ENCODE measurements at places on chromosomes 16 and 17.

DNA sequence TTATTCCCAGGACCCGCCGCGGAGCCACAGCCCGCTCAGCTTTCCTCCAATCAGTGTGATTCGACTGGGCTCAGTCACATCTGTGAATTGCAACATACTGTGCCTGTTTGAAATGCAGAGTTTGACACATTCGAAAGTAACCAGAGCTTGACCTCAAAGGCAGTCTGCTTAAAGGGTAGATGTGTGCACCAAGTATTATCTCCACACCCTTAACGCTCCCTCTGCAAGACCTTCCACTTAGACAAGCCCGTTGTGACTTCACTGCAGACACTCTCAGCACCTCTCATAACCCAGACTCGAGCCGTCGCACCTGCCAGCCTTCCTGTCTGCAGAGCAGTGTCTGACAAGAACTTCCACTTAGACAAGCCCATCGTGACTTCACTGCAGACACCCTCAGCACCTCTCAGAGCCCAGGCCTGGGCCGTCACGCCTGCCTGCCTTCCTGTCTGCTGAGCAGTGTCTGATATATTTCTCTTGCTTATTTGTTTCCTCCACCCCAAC, 3.7 kb downstream of the KLHDC4 start:
- peak; percentile 44 for DNase-seq

- DNase-seq, result no peak
Measured at GRCh38 chr17:63001689-63002394, 35.8 kb downstream of the TANC2 start.

DNA sequence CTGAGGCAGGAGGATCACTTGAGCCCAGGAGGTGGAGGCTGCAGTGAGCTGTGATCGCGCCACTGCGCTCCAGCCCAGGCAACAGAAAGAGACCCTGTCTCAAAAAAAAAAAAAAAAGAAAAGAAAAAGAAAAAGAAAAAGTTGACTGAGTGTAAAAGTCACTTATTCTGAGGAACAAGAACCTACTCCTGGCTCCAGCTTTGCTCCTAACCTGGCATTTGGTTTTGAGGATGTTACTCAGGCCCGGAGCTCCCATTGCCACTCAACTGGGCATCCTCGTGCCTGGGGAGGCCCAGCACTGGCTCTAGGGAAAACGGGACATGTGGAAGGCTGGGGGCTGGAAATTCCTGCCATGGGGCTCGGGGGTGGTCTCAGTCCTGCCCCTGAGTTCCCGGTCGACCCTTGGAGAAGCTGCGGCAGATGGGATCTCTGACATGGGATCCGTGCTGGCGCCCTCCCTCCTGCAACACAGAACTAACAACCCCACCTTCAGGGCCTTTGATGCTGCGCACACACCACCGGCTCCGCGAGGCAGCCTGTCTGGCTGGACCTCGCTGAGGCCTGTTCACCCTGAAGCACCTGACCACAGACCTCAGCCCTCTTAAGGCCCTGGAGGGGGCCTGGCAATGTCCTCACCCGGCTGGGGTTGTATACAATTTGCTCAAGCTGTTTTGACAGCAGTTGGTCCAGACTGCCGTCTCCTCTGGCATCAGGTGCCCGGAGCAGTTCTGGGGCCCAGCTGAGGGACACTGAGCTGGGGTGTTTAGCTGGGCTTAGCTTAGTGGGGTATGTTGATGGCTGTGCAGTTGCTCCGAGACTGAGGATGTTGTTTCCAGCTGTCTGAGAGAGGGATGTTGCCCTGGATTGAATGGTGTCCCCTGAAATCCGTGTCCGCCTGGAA, 12.3 kb downstream of the CD7 start:
- DNase-seq, result no peak

DNA sequence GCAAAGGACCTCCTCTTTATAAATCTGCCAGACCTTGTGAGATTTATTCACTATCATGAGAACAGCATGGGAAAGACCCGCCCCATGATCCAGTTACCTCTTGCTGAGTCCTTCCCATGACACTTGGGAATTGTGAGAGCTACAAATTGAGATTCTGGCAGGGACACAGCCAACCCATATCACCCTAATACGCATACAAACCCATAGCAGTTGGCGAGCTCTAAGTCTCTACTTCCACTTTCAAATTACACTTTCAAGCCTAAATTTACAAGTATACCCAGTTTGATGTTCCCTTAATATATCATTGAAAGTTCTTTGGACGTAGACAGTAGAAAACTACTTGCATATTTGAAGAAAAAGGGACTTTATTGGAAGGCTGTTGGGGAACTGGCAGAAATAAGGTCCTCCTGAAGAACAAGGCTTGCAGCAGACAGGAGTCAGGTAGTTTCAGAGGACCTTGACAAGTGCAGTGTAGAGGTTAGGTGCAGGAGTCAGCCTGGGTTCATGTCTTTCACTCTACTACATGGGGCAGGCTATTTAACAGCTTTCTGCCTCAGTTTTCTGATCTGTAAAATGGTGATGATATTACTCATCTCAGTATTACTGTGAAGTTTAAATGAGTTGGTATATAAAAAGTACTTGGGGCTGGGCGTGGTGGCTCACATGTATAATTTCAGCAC, 107.9 kb upstream of the EEF2KMT start:
- DNase-seq, result no peak

DNA sequence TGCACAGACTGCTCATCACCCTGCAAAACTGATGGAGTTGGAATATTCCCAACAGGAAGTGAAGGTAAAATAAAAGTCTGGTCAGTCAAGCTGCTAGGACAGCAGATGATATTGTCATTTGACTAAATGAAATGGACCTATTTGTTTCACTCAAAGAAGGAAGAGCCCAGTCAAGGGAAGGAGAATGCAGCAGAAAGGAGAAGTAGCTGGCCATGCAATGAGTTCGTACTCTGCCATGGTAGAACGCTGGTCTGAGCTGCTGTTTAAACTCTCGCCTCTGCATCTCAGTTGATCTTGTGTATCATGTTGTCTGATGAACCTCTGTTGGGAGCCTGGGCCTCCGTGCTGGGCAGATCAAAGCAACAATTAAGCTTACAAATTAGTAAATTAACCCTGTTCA, 15.6 kb upstream of the YPEL2 start:
- DNase-seq, result no peak

DNA sequence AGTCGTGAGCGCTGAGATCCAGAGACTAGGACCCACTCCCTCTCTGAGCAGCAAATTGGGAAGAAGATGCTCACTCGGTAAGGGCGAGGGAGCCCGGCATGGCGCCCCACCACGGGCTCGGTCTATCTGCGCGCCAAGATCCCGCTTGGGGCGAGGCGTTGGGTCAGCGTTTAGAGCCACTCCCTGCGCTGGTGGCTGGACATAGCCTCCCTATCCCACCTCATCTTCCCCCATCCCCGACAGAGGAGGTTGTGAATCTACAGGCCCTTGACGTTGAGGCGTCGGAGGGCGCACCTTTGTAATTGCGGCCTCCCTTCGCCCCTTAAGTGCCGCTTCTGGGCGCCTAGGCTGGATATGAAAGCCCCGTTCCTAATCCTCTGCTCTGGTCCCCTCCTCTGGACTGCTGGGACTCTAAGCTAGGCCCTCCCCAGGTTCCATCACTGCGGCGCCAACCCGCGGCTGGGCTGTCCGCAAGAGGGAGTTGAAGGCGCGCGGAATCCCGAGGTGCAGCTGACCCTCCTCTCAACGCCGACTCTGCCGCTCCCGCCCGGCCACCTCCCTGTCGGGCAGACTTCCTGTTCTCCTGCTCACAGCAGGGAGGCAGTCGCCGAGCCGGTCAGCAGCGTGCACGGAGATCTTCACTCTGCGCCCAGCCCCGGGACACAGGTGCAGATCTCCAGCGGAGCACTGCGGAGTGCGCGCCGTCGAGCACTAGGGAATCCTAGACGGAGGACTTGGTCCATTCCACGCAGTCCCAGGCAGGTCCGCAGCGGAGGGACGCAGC, 16.1 kb upstream of the HOXB9 start:
- no peak for DNase-seq

DNA sequence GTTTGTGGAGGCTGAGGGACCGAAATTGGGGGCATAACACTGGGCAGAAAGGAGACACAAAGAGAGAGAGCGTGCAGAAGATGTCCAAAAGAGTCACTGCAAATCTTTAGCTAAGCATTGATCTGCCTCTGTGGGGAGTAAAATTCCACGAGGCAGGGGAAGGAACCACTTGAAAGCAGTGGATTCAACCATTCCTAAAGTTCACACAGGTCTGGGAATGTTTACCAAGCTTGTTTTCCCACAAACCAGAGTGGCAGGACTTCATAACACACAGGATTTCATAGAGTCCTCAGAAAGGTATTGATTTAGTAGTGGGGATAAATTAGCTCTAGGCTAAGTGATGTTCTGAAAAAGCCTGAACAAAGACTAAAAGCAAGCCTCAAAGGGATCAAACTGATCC, 66.1 kb upstream of the RPL38 start:
- no peak for DNase-seq

DNA sequence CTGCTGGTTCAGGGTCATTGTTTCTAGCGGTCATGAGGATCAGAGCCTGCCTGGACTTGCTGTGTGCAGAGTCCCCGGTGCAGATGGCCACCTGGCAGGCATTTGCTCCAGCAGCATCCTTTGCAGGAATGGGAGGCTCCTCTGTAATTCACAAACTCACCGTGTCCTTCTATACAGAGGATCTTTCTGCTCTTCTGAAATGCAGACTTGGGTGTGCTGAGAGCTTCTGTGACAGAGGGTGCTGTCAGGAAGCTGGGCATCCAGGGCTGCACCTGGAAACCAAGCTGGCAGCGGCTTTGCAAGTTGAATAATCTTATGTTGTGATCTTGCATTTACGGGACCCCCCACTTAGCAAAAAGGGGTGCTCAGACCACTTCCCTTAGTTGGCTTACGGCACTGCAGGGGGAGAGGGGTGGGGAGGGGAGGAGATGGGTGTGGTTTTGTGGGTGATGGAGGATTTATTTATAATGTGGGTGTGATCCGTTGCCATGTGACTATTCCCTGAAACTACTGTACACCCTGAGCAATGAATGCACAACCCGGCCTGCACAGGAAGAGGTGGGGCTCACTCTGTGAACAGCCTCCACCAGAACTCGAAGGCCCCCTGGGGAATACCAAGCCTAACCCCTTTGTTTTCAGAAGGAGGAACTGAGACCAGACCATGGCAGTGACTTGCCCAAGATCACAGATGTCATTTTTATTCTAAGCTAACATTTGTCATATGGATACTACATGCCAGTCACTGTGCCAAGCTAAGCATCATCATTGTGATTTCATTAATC, 178.3 kb downstream of the PRKCB start:
- no peak for DNase-seq

GRCh38 chr16:82229800-82230619, 60.0 kb upstream of the MPHOSPH6 start:
- peak; percentile 30 for DNase-seq

GRCh38 chr16:50390914-50391716, 22.3 kb upstream of the BRD7 start:
- no peak for DNase-seq

DNA sequence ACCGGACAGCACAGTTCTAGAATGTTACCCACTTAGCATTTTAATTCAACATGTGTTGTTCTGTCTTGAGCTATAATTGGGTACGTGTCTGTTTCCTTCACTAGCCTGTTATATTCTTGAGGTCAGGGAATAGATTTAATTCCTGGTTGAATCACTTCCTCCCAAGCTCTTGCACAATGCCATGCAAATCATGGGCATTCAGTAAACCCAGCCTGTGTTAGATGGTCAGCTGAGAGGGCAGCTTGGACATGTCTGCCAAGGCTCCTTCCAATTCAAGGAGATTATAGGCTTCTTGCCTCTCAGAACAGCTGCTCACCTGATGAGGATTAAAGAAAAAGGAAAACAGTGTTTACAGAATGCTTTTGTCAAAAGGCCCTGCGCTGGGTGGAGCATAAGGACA, 12.6 kb downstream of the C1QTNF1 start:
- no peak for DNase-seq

DNA sequence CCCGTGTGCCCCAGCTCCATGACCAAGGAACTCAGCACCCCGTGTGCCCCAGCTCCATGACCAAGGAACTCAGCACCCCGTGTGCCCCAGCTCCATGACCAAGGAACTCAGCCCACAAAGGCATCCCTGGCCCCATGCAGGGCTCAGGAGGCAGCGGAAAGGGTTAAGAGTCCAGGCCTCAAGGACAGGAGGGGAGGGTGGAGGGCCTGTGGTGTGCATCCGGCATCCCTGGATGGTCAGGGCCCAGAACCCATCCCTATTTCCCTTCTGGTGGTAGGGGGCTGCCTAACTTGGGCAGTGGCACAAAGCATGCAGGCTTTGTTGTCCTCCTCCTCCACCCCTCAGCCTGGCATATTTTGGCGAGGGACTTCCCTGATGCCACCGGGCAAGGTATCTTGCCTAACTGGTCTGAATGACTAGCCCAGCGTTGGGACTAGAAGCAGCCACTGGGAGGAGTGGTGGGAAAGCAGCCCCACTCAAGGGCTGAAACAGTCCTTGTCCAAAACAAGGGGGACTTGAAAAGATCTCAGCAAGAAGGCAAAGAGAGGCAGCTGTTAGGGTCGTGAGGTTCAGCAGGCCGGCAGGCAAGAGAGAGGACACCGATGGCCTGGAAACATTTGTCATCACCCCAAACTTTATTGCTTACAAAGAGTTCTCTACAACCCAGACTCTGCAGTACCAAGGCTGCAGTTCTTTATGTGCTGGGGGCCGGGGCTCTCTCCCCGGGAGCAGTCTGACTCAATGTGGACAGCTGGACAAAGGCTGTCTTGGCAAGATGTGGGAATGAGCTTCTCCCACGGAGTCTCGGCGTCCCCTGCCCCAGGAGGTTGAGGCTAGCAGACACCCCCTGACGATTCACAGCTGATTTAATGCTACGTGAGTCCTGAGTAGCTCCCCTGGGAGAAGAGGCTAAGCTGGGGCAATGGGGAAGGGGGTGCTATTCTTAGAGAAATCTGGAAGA, 902 bp upstream of the SPATA32 start:
- no peak for DNase-seq

- DNase-seq, result no peak
Measured at GRCh38 chr17:61583660-61584264, 7.3 kb downstream of the NACA2 start.

DNA sequence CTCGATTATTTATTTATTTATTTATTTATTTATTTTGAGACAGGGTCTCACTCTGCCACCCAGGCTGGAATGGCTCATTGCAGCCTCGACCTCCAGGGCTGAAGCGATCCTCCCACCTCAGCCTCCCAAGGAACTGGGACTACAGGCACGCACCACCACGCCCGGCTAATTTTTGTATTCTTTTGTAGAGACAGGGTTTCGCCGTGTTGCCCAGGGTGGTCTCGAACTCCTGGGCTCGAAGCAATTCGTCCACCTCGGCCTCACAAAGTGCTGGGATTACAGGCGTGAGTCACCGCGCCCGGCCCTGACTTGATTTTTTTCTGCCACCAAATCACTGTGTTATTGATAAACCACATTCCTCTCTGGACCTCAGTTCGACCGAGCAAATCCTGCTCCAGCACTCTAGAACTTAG, 758 bp upstream of the RPL23A start:
- no peak for DNase-seq

- no peak for DNase-seq
Measured at GRCh38 chr16:970386-970765, 408 bp downstream of the LMF1 start.

DNA sequence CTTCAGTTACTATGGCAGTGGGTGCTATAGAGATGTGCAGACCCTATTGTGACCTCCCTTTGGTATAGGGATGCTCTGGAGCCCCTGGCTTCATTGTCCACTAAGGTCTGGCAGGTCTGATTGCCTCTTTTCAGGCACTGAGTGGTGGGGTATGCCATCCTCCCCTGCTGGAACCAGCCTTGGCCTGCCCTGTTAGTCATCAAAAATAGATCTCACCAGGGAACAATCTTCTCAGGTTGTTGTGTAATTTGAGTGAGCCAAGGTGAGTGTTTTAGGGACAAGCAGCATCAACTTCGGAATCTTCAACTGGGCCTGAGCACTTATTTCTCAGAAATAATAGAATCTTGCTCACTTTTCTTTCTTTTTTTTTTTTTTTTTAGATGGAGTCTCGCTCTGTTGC, 19.6 kb downstream of the HMOX2 start:
- no peak for DNase-seq

All from NCI-H187 (cell line).